ENCODE measurements at places on chromosomes 16 and 17.
A peak's percentile ranks its signal among the peaks of the same experiment; 100 is the strongest.

GRCh38 chr17:17727111-17727659 is 45.9 kb downstream of the RAI1 start:
- no peak for DNase-seq

DNA sequence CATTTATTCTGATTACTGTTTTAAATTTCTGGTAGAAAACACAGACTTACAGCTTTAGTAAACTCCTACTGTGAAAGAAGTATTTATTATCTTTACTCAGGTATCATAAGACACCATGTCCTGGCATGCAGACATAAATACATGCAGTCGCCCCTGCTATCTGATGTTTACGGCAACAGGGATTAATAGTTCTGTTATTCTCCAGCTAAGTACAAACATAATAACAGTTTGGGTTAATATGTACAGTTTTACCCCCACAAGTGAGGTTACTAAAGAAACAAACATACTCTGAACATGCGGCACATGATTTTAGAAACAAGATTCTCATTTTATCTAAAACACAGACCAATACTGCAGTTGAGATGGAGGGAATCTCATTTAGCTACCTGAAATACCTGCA is 170.8 kb downstream of the ABCA8 start:
- DNase-seq: no peak

- DNase-seq: no peak
These were observed 20.8 kb downstream of the GGA3 start for GRCh38 chr17:75240394-75241142.

- peak; percentile 78 for DNase-seq
These were observed 22.2 kb downstream of the SERPINF1 start for GRCh38 chr17:1783834-1784611.

DNA sequence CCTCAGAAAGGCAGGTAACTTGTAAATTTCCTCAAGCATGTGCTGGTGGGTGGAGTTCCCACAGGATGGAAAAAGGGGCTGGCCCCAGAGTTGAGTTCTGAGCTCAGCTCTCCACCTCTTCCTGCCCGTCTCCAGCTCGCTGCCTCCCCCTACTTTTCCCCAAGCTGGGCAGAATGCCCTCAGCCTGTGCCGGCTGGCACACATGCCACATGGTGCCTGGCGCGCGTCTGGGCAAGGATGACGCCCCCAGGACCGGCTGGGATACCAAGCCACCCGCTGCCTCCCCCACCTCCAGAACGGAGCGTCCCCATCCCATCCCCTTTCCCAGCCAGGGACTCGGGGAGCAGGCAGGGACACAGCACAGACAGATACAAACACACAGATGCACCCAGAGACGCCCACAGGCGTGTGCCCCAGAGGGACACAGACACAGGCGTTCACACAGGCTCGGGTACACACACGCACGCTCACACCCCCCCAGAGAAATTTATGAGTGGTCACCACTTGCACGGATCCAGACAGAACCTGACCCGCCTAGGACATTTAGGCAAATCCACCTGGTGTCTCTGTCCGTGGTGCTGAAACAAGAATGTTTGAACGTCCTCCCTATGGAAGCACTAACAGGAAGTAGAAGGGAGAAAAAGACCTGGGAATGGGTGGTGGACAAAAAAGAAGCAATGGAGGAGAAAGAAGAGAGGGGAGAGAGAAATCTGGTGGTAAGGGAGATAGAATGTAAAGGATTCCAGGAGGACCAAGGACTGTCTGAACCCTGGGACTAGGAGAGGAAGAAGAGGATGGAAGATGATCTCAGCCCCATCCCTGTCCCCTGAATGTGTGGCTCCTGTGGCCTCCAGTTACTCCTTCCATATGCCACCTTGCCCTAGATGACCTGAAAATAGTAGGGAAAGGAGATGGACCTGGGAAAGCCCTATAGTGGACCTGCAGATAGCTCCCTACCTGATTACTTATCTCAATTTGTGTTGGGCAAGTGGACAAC is 15.5 kb downstream of the NEUROD2 start:
- peak; percentile 64 for DNase-seq
